ENCODE measurements at places on chromosomes 2 and 18. TPM values are rescaled to one million over a fixed set of nuclear protein-coding genes. Genes with fewer than 3 reads are reported as not detected.

Gene STAT4
- total RNA-seq = 4.3 TPM

GRCh38 chr2:118774458-118775133 is 72.9 kb downstream of the EN1 start:
- no peak for DNase-seq

- DNase-seq = no peak
Measured at GRCh38 chr18:45156946-45157345, 458.3 kb upstream of the SLC14A2 start.

DNA sequence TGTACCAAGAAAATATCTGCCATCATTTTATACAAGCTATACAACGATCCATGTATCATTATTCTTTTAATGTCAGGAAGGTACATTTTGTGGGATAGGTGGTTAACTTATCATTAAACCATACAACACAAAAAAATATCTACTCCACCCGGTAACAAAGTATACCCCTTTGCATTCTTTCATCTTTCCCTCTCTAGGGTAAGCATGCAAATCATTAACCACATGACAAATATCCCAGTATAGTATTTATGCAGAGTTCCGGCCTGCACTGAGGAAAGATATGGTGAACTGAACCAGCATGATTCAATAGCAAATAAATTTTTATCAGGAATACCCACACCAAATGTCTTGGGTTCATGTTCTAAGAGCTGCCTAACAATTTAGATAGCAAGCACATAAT is 22.5 kb upstream of the SULT1C2 start:
- no peak for DNase-seq

DNA sequence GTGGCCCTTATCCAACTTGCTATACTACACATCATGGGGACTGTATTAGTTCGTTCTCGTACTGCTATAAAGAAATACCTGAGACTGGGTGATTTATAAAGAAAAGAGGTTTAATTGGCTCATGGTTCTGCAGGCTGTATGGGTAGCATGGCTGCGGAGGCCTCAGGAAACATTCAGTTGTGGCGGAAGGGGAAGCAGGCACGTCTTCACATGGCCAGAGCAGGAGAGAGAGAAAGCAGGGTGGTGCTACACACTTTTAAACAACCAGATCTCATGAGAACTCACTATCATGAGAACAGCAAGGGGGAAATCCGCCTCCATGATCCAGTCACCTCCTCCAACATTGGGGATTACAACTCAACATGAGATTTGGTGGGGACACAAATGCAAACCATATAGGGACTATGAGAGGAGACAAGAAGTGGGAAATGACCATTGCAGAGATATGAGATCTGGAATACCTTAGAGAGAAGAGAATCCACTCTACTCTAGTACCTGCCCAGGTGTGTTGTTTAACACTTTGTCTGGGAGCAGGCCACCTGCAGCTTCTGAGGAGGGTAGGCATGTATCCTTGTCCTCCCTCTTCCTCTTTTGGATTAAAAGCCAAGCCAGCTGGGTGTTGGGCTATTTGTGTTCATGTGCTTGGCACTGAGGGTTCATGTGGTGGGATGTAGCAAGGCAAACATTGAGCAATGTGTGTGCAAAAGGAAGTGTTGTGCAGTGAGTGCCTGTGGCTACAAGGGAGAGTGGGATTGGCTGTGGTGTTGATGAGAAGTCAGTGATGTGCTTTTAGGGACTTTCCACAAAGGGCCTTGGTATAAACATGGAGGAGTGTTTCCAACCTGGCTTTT is 22.8 kb downstream of the TTLL4 start:
- DNase-seq = peak; percentile 62

DNA sequence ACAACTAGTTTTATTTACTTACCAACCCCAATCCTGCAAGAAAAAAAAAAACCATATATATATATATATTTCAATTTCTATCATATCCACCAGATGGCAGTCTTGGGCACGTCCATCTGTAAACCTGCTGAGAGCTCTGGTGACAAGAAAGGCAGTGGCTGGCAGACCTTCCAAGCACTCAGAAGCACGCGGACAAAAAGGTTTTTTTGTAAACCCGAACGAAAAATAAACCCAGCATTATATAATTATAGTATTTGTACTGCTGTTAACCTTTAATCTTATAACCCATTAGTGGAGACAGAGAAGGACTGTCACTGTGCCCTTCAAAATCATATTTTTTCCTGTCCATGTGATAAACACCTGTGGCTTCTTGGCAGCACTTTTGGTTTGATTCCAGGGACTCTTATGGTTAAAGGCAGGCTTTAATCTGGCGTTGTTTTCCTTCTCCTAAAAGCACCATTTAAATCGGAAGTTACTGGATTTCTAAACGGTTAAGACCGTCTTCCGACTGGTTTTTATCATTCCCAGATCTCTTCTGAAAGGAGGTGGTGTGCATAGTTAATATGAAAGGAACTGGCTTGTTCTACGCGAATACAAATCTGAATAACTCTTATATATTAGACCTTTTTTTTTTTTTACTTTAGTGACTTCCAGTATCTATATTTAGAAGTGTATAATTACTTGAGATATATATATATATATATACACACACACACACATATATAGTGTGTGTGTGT is 31.0 kb upstream of the SLC3A1 start:
- DNase-seq = peak; percentile 70

GRCh38 chr2:205776139-205776538 is 93.8 kb downstream of the NRP2 start:
- DNase-seq = no peak

- no peak for DNase-seq
Measured at GRCh38 chr2:239225371-239225851, 175.4 kb downstream of the HDAC4 start.

Gene AQP12B
- not detected for total RNA-seq

Gene C2orf81
- 0.53 TPM for total RNA-seq

Gene SUMO1
- 214 TPM for total RNA-seq

DNA sequence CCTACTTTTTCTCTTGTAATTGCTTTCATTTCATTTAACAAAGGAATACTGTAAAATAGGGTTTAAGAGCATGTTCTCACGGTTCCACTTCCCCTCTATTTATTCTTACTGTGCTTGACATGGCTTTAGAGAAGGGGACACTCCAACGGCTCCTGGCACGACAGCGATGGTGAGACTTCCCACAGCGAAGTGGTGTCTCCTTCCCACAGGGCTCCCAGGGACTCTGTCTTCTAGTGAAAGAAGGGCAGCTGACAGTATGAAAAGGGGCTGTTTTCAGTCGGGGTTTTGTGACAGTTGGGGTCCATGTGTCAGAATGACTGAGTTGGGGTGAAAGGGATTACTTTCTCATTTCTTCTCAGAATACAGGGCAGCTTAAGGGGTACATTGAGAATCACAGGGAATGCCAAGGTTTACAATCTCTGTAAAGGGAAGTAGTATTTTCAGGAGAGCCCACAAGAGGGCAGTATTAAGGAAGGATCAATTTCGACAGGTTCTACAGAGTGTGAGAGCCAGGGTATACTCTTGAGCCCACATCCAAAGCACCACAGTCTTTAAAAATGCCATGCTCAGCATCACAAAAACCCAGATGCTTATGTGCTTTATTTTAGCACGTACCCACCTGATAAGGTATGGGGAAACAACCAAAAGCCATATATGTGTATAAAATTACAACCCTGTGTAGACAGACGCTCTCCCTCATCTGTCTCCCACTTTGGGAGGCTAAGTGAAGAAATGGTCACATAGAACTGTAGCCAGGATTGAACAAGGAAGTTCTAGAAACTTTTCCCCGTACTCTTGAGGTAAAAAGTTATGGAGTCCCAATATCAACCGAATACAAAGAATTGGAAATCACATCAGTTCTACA is 31.3 kb upstream of the RAPGEF4 start:
- peak; percentile 30 for DNase-seq

DNA sequence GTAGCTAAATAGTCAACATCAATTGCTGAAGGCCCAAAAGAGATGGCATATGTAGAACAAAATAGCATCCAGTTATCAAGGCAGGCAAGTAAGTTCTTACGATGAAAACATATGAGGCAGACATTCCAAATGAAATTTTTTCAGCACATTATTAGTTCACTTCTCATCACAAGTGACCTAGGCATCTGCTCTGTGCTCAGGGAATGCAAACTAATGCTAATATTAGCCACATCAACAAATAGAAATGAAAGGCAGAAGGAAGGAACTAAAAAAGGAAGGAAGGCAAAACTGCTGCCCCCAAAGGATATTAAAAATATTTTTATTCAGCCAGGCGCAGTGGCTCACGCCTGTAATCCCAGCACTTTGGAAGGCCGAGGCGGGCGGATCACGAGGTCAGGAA is 51.2 kb upstream of the ROCK1 start:
- no peak for DNase-seq

Gene PARD3B
- 0.37 TPM for total RNA-seq

DNA sequence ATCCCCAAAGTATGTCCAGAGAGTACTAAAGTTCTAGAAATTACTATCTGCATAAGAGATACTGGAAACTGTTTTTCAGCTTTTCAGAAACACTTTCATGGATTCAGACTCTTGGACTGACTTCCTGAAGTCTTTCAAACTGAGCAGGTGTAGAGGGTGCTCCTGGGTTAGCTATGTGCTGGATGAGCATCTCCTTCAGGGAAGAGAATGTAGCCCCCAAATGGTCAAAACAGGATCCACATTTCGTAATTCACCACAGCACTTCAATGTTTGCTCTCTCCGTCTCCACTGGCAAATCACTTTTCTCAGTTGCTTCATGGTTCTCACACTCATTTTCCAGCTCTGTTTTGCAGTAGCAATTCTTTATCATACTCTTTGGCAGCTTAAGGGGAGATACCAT is 23.2 kb upstream of the SATB2 start:
- no peak for DNase-seq

DNA sequence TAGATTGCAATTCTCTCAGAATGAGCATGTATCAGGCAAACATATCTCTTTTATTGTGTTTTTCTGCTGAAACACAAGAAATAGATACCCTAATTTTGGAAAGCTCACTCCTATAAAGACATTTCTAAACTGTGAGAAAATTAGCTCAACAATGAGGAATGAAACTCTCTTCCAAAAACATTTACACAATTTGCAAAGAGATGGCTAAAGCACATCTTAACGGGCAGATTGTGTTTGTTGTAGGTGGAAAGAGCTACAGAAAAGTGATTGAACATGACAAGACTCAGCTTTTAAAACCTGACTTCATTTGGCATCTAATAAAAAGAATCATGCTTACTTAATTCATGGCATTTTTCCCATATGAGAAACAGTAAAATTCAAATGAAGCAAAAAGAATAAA is 175.0 kb upstream of the SLC39A10 start:
- no peak for DNase-seq

- DNase-seq = no peak
Measured at GRCh38 chr2:203404996-203405395, 76.8 kb downstream of the ABI2 start.

- DNase-seq = peak; percentile 63
Measured at GRCh38 chr2:197286805-197287595, 23.6 kb downstream of the ANKRD44 start.

Gene CMPK2
- total RNA-seq = 4.8 TPM

Gene CDH19
- total RNA-seq = not detected

DNA sequence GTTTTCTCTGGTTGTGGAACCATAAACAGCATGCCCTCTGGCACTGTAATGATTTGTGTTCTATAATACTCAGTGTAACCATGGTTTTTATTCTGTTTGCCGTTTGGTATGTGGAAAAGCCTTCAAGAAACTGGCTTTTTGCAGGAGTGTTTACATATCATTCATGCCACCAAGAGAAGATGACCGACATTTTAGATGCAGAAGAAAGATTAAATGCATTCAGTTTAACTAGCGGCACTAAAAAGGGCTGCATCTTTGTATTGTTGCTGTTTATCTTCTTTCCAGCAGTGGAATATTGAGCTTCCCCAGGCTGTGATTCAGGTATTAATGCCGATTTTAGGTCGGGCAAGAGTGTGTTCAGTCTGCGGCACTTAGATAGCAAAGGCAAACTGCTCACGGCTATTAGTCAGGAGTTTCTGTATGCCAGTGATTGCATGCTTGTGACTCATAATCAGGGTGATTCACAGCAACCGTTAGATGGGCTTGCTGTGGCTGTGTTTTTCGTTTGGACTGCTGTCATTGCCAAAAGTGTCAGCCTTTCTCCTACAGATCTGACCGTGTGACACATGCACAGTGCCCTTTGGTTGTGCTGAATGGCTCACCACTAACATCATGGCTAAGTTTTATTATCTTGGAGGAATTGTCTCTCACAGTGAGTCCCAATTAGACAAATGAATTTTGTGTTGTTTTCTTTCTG is 479.7 kb downstream of the PARD3B start:
- DNase-seq = peak; percentile 91

Gene NT5C1B
- not detected for total RNA-seq

DNA sequence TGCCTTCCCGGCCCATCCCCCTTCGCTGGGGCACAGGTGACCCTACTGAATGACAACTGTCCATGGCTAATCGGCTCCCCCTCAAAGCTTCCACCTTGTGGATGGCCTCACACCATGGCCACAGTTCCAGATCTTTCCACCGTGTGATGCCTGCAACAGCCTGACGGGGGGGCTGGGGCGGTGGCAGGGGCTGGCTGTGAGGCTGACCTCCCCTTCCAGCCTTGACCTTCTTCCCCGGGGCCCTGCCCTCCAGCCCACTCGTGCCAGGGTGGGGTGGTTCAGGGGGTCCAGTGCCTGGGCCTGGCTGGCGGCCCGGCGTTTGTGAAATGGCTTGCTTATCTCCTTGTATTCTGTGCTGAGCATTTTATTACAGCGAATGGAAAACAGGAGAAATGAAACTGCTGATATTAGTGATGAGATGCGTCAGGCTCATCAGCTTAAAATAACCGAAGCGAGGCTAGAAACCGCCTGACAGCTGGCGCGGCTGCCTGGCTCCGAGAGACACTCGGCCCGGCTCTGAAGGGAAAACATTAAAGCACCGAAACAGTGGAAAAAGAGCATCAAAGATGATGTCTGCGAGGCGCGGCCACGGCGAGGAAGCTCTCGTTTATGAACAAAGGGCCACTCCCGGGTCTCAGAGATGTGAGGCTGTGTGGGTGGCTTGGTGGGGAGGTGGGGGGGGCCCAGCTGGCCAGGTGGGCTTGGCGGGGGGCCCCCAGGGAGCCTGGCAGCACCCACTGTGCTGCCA is 916 bp upstream of the PDCD1 start:
- no peak for DNase-seq

DNA sequence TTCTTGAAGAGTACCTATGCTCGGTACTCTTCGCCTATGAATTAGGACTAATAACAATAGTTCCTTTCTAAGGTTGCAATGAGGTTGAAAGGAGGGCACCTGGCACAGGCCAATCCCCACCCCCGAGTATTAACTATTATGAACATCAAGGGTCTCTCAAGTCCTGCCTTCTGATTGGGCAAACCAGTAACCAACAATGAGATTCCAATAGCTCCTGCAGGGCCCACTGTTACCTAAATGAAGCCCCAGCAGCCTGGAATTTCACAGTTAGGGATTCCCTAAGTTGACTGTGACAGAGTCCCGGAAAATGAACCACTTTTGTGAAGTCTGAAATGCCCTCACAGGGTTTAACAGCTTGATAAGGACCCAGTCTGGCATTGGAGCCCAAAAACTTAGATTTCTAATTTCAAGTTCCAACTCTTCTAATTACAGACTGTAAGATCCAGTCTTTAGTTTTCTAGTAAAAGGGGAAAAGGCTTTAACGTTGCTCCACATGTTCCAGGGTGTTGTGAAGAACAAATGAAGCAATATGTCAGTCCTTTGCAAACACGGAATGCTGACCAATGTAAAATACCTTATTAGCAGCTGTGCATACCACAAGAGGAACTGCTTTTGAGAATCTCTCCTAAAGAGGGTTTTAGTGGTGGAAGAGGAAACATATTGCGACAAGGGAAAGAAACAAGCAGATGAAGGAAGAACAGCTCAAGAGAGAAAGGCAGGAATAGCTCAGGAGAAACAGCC is 277.7 kb upstream of the MAP2 start:
- no peak for DNase-seq

Gene EMX1
- not detected for total RNA-seq

GRCh38 chr2:82576656-82577055 is 1882.4 kb downstream of the SUCLG1 start:
- DNase-seq = no peak

Gene FAM110C
- 0.15 TPM for total RNA-seq
